ENCODE measurements at places on chromosomes 12 and 14.
A peak's percentile ranks its signal among the peaks of the same experiment; 100 is the strongest.

DNA sequence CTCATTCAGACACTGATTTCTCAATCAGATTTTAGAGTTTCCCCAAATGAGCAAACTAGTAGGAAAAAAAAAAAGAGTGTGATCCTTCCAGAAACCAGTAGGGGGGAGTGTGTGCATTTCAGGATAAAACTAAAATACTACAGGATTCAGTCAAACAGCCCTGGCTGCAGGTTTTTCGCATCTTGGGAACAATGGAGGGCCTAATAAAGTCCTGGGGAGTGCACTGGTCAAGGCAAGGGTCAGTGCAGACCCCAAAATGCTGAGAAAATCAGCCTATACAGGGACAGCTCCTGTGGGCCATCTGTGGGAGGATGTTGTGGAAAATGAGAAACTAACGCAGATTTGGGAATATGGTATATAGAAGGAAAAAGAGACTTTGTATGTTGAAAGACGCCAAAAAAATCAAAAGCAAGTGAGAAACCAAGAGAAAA is 22.2 kb upstream of the ABCD4 start:
- DNase-seq: no peak

DNA sequence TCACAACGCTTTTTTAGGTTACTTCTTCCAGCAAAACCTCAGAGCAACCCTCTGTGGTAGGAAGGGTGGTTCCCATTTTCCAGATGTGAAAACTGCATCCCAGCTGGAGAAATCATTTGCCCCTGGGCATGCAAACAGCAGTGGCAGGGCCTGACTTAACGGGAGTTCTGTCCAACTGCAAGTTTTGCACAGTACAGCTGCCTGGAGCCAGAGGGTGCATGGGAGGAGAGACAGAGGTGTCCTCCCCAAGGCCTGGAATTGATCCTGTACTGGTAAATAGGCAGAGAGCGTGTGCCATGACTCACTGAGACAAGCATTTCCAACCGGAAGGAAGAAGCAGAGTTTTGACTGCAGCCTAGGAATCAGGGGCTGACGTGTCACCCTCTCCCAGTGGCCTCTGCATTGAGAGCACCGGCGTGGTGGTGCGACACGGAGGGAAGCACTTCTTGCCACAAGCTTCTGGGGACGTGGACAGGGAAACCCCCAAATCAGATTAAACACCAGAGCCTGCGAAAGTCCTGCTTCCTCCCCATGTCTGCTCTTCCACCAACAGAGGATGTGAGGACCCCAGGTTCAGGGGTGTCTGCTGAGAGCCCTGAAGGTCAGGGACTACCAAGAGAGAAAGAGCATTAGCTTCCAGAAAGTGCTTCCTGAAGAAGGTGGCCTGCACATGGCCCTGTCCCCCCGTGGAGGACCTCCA is 19.0 kb upstream of the SERPINA4 start:
- no peak for DNase-seq

- DNase-seq: no peak
Measured at GRCh38 chr14:24364841-24365240, 3.1 kb upstream of the NFATC4 start.

DNA sequence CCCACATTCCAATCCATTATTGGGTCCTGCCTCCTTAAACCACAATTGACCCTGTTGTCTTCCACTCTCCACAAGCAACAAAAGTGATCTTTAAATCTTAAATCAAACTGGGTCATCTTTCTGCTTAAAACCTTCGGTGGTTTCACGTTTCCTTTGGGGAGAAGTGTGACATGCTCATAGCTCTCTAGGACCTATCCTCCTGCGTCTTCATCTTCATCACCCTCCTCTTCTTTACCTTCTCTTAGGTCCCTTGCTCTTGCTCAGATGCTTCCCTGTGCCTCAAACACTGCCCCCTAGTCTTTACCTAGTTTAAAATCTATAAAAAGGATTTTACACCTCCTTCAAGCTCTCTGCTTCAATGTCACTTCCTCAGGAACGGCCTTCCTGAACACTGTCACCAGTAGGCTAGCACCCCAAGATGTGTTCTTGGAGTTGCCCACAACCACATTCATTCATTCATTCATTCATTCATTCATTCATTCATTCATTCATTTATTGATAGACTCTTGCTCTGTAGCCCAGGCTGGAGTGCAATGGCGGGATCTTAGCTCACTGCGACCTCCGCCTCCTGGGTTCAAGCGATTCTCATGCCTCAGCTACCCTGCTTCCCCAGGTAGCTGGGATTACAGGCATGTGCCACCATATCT is 46.8 kb downstream of the GALNT4 start:
- DNase-seq: no peak

- no peak for DNase-seq
Measured at GRCh38 chr12:56900583-56900982, 33.6 kb downstream of the SDR9C7 start.

GRCh38 chr12:40907115-40907527 is 214.9 kb downstream of the CNTN1 start:
- DNase-seq: no peak

- DNase-seq: peak; percentile 26
Measured at GRCh38 chr12:110689281-110690126, 589 bp upstream of the HVCN1 start.

GRCh38 chr12:78555802-78556201 is 308.8 kb upstream of the SYT1 start:
- no peak for DNase-seq

DNA sequence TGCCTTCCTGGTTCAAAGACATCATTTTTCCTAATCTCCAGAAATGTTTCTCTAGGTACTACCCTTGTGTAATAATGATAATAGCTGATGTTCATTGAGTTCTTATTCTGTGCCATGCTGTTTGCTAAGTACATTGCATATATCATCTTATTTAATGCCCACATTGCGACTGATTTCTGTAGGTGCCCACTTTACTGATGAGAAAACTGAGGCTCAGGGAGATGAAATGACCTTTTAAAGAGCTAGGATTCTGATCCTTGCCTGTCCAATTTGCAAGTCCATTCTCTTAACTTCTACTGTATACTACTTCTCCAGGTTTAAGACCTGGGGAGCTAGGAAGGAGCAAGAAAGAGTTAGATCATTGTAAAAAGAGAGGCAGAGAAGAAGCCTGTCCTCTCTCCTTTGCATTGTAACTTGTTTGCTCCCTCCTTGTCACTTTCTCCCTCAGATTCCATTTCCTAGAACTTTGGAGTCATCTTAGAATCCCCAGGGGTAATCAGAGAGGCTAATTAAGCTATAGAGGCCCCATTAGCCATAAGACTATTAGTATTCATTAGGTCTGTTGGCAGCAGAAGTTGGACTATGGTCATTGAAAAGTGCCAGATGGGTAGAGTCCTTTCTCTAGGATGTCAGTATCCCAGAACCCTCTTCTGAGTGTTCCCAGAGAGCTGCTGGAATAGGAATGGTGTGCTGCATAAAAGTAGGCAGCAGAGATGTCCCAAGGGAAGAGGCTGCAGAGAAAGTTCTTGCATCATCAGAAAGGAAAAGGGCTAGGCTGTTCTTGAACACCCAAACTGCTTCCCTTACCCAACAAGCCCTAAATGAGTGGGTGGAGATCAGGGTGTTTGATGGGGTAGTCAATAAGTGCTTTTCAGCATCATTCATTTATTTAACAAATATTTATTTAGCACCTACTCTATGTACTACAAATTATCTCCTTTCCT is 3.1 kb downstream of the DGKA start:
- no peak for DNase-seq

GRCh38 chr12:60230056-60230455 is 634.2 kb downstream of the SLC16A7 start:
- no peak for DNase-seq

GRCh38 chr12:106331599-106331998 is 25.9 kb upstream of the POLR3B start:
- no peak for DNase-seq

DNA sequence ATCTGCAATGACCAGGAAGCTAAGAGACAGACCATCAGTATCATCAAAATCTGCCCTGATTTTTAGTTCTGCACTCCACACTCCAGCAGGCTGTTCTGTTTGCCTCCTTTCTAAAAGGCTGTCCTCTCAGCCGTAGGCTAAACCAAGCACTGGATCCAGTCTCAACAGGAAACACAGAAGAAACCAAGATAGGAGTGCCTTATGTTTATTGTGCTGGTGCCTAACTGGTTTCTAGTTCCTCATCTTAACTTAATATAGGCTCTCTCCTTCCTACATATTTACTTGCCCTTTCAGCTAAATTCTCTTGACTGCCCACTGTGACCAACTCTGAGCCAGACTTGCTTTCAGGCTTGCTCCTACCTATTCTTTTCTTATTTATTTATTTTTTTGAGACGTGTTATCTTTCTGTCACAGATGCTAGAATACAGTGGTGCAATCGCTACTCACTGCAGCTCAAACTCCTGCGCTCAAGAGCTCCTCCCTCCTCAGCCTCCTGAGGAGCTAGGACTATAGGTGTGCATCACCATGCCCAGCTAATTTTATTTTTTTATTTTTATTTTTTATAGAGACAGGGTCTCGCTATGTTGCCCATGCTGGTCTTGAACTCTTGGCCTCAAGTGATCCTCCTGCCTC is 30.8 kb downstream of the GALNT4 start:
- no peak for DNase-seq

GRCh38 chr12:127383281-127383680 is 883.7 kb upstream of the TMEM132C start:
- no peak for DNase-seq

- no peak for DNase-seq
Measured at GRCh38 chr12:119006746-119007145, 25.4 kb downstream of the SRRM4 start.

GRCh38 chr12:5171701-5172100 is 128.0 kb downstream of the KCNA5 start:
- DNase-seq: no peak

- no peak for DNase-seq
Measured at GRCh38 chr14:68409387-68409786, 383.5 kb downstream of the ZFP36L1 start.

DNA sequence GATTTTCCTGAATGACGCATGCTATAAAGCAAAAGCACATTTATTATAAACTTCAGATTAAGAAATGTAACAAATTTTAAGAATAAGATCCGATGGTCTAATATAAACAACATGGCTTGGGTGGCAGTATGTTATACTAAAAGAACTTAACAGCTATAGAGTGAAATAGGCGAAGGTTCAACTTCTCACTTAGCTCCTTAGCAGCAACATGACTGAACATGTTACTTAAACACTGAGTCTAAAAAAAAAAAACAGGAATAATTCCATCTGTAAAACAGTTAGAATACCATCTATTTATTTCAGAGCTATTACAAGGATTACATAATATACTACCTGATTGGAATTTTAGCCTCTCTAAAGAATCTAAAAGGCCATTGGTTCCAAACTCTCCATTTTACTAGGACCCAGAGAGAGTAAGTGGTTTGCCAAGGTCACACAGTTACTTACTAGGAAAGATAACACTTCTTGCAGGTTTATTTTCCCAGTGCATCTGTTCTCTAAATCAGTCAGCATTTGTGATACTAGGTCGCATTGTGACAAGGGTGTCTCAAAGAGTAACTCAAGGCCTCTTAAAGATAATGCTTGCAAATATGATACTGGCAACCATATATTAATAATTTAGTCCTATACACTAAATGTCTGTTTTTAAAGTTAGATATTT is 14.8 kb downstream of the OSBPL8 start:
- DNase-seq: no peak

- DNase-seq: no peak
Measured at GRCh38 chr14:32481707-32482106, 152.6 kb downstream of the AKAP6 start.

GRCh38 chr12:116282371-116283286 is 5.1 kb upstream of the MED13L start:
- no peak for DNase-seq

DNA sequence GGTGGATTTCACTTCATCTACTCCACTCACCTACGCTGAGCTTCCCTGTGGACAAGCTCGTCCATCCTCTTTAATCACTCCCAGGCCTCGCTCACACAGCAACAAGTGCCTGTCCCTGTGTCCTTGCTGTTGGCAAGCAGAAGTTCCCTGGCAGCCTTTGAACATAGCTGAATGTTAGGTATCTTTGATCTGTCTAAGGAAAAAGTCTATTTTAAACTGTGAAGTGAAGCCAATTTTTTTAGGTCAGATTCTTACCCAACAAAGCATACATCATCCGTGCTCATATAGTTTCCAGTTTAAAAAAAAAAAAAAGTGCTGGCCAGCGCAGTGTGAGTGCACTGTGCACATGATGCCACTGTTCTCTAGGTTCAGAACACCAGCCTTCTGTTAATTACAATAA is 36.3 kb downstream of the PPP2R5C start:
- no peak for DNase-seq

DNA sequence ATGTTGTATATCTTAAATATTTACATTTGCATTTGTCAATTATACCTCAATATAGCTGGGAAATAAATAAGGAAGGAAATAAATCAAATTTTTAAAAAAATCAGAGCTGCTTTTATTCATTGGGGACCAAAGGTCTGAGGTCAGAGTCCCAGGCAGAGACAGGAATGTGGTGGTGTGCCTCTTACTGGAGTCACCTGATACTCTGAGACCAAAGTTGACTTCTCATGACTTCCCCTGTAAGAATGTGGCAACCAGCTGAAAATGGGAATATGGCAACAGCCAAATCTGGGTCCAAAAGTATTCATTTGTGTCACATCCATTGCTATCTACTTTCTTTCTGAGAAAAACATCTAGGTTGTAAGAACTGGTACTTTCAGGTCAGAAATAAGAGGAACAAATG is 496.6 kb upstream of the TMPO start:
- no peak for DNase-seq

GRCh38 chr12:121443911-121444841 is 44.3 kb downstream of the RNF34 start:
- no peak for DNase-seq

DNA sequence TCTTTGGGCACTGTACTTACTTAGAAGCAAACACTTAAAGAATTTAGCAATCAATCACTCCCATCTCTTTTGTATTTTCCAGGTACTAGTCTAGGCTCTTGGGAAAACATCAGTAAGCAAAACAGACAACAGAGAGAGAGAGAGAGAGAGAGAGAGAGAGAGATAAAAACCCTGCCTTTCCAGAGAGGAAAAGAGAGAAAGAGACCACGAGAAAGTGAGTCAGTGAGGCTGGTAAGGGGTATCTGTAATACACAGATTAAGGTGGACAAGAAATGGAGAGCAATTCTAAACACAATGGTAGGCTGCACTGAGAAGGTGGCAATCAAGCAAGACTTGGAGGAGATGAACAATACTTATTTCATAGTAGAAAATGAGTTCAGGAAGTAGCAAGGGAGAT is 119.9 kb upstream of the OVCH1 start:
- no peak for DNase-seq

DNA sequence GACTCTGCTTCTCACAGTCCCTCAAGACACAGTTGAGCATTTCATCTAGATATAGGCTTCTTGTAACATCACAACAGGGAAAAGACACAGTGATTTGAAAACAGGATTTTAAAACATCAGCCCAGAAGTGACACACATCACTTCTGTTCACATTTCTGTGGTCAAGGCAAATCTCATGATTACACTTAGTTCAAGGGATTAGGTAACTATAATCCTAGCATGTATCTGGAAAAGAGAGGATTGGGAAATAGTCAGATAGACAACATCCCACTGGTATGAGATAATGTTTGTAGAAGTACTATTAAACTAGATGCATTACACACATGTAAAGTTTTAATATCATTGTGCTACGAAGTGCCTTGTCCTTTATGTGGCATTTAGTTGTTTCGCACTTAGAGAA is 252.6 kb upstream of the PRKD1 start:
- no peak for DNase-seq

- DNase-seq: no peak
Measured at GRCh38 chr12:38771871-38772270, 133.5 kb downstream of the CPNE8 start.

All from activated CD4-positive, alpha-beta T cell treated with anti-CD3 and anti-CD28 coated beads for 1 hour (primary cell).